Stimulated activated CD4-positive, alpha-beta T cell treated with anti-CD3 and anti-CD28 coated beads, Interleukin-15, amount 100 ng/mL, for 48 hours (primary cell): ENCODE measurements at places on chromosomes 3 and 15.

DNA sequence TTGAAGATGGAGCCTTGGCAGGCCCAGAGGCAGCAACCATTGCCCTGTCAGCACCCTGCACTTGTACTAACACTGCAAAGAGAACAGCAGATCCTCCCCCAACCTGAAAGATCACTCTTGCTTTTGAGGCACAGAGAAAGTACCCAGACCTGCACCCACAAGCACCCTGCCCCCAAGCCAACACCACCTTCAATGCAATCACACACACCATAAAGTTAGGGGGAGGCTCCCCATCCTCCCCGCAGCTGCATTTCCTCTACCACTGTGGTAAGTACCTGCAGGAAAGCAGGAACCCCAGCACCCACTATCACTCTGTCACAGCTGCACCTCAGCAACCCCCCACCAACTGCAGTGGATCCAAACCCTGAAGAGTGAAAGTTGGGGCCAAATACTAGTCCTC is 12.0 kb downstream of the OR5K3 start:
- no peak for DNase-seq

- DNase-seq, result no peak
Measured at GRCh38 chr3:157460253-157460652, 23.6 kb downstream of the PTX3 start.

DNA sequence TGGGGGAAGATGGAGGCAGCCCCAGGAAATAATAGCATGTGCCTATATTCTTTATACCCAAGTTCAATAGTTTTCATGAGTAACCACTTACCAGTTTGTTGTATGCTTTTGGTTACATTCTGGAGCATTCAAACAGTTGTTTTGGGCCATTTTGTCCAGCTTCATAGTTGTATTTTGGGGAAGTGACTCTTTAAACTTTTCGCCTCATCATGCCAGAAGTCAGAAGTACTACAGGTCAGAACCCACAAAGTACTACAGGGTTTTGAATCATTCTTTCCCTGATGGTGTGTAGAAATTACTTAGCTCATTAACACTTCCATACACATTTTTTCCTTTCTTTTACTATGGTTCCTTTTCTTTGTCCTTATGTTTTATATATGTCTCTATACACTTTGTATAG is 210.6 kb downstream of the ARPP21 start:
- DNase-seq, result no peak

- no peak for DNase-seq
Measured at GRCh38 chr3:57582474-57583168, 14.5 kb downstream of the ARF4 start.
